Right atrium auricular region (tissue), 2 donors: ENCODE measurements at places on chromosomes 4 and X.

DNA sequence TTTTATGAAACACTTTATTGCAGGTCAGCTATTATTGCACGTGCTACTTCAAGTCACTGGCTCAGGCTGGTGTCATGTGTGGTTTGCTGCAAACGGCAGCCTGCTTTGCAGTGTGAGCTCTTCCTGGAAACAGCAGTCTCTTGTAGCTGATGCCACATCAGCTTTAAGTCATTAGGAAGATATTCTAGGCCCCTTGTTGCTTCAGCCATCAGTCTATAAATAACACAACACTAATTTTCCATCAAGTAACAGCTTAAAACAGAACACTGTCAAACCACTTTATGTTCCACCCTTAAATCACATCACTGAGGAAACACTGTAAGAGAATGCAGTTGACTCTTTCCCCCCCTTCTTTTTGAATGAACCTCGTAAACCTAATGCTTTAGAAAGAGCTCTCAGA, 93.8 kb downstream of the GATB start:
- H3K27ac ChIP-seq, result peak overlapping the region; percentile 79
- H3K4me3 ChIP-seq, result no peak overlapping the region
- H3K27me3 ChIP-seq, result no peaks in the 10 kb centered on the region
- DNase-seq, result no peak
- peaks cover 23% of the 10 kb centered on the region for H3K4me1 ChIP-seq
- no peaks in the 10 kb centered on the region for H3K36me3 ChIP-seq

GRCh38 chr4:23922541-23923111, 32.8 kb upstream of the PPARGC1A start:
- H3K4me1 ChIP-seq, result no peaks in the 10 kb centered on the region
- no peaks in the 10 kb centered on the region for H3K36me3 ChIP-seq
- no peak overlapping the region for H3K27ac ChIP-seq
- no peak overlapping the region for H3K4me3 ChIP-seq

DNA sequence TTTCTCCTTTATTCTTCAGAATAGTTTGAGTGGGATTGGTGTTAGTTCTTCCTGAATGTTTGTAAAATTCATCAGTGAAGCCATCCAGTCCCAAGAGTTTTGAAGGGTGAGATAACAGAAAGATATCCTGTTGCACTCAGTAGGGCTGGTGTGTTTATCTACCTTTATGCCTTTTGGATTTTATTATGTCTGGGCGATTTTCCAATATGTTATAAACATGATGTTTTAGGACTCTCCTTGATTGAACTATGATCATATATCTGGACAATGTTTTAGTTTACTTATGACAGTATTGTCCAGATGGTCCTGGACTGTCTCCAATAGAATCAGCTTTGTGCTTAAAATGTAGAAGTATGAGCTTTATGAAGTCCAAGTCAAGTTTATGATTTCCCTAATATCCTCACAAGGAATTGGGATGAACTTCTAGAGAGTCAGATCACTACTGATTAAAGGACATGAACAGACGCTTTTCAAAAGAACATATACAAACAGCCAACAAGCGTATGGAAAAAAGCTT, 77.6 kb upstream of the ITM2A start:
- no peaks in the 10 kb centered on the region for H3K27me3 ChIP-seq
- no peak overlapping the region for H3K4me3 ChIP-seq
- H3K27ac ChIP-seq, result no peak overlapping the region

GRCh38 chrX:24343719-24344118, 16.7 kb upstream of the SUPT20HL1 start:
- no peak for DNase-seq
- no peaks in the 10 kb centered on the region for H3K27me3 ChIP-seq
- no peak overlapping the region for H3K27ac ChIP-seq
- no peak overlapping the region for H3K4me3 ChIP-seq
- no peaks in the 10 kb centered on the region for H3K4me1 ChIP-seq

DNA sequence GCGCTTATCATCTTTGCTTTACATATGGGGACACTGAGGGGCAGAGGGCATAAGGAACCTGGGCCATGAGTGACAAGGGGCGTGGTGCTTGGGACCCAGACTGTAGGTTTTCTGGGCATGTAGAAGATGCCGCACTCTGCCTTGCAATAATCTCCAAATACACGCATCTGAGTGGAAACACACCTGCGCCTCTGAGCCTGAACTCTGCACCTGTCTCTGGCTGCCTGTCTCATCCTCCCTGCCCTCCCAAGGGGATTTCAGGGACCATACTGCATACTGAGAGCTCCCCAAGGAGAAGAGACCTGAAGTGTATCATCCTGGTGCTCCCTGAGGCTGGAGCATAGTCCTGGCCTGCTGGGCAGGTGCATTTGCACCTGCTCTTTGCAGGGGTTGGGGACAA, 34.7 kb upstream of the ASMTL start:
- no peaks in the 10 kb centered on the region for H3K36me3 ChIP-seq
- H3K27me3 ChIP-seq, result no peaks in the 10 kb centered on the region
- H3K4me1 ChIP-seq, result no peaks in the 10 kb centered on the region

DNA sequence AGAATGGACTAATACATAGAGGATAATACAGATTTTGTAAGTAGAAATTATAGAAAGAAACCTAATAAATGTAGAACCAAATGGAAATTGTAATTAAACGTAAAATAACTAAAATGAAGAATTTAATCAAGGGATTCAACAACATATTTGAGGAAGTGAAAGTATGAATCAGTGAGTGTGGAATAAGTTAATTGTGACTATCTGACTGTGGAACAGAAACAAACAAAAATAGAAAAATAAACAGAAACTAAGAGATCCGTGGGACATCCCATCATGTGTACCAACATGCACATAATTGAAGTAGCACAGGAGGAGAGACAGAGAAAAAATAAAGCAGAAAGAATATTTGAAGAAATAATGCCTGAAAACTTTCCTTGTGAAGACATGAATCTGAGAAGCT, 208.6 kb upstream of the TACR3 start:
- no peaks in the 10 kb centered on the region for H3K4me1 ChIP-seq
- H3K4me3 ChIP-seq, result no peak overlapping the region
- DNase-seq, result no peak
- no peaks in the 10 kb centered on the region for H3K36me3 ChIP-seq
- H3K27ac ChIP-seq, result no peak overlapping the region
- H3K27me3 ChIP-seq, result no peaks in the 10 kb centered on the region

DNA sequence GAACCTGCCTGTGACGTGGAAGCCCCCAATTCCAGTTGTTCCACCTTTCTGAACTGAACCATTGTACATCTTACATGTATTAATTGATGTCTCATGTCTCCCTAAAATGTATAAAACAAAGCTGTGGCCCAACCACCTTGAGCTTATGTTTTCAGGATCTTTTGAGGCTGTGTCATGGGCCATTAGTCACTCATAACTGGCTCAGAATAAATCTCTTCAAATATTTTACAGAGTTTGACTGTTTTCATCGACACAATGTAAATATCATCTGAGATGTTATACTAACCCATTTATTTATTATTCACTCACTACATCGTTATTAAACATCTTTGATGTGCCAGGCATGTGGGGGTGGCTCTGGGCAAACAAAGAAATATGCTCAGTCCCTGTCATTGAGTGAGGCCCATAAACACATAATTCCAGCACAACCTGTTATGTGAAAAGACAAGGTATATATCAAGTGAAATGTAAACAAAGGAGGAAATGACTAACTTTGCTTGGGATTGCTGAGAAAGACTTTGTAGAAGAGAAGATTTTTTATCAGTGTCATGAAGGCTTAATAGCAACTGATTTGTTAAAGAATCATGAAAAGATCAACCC, 34.5 kb upstream of the PPM1K start:
- no peak overlapping the region for H3K27ac ChIP-seq
- H3K36me3 ChIP-seq, result no peaks in the 10 kb centered on the region

DNA sequence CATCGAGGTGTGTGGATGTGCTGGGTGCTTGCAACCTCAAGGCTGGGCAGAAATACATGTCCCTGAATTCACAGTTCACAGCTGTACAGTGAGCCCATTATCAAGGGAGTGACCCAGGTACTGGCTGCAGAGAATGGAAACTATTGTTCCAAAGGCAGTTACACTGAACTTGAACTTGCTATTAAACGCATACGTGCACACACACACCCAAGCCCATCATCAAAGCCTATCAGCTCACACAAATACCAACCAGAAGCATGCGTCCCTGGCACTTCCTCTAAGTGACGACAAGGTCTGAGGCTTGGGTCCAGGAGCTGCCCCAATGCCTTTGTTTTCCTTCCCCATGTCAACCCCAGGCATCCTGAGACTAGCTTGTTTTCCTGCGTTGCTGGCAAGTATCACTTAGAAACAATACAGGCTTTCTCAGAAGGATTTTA, 88.6 kb downstream of the IRF2 start:
- H3K27ac ChIP-seq, result peak overlapping the region; percentile 81
- H3K27me3 ChIP-seq, result no peaks in the 10 kb centered on the region
- H3K4me1 ChIP-seq, result peaks cover 84% of the 10 kb centered on the region
- H3K36me3 ChIP-seq, result peaks cover 23% of the 10 kb centered on the region

DNA sequence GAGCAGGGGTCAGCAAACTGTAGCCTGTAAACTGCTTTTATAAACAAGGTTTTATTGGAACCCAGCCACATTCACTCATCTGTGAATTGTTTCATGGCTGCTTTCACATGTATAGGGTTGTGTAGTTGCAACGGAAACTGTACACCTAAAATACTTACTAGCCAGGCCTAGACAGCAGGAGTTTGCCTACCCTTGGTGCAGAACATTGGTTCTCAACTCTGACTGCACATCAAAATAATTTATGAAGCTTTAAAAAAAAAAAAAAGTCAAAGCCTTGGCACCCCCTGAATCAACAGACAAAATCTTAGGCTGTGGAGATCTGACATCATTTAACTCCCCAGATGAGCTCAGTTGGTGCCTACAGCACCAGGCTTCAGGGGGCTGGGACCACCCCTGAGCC, 27.8 kb downstream of the ADGRA3 start:
- H3K36me3 ChIP-seq, result no peaks in the 10 kb centered on the region
- no peak for DNase-seq
- no peaks in the 10 kb centered on the region for H3K27me3 ChIP-seq
- no peaks in the 10 kb centered on the region for H3K4me1 ChIP-seq

- H3K27me3 ChIP-seq, result no peaks in the 10 kb centered on the region
- H3K4me3 ChIP-seq, result no peak overlapping the region
- DNase-seq, result no peak
These were observed 270.1 kb downstream of the TMA16 start for GRCh38 chr4:163764569-163764968.

- DNase-seq, result no peak
- no peak overlapping the region for H3K27ac ChIP-seq
- no peaks in the 10 kb centered on the region for H3K4me1 ChIP-seq
These were observed 47.9 kb upstream of the QRFPR start for GRCh38 chr4:121428721-121429120.

GRCh38 chr4:179666226-179666625, 2224.0 kb upstream of the AGA start:
- DNase-seq, result no peak
- no peaks in the 10 kb centered on the region for H3K27me3 ChIP-seq
- no peaks in the 10 kb centered on the region for H3K36me3 ChIP-seq
- no peaks in the 10 kb centered on the region for H3K4me1 ChIP-seq
- no peak overlapping the region for H3K4me3 ChIP-seq
- H3K27ac ChIP-seq, result no peak overlapping the region

GRCh38 chr4:165454426-165454825, 75.6 kb downstream of the CPE start:
- H3K36me3 ChIP-seq, result no peaks in the 10 kb centered on the region
- no peak for DNase-seq
- no peak overlapping the region for H3K4me3 ChIP-seq
- H3K4me1 ChIP-seq, result no peaks in the 10 kb centered on the region
- no peak overlapping the region for H3K27ac ChIP-seq

DNA sequence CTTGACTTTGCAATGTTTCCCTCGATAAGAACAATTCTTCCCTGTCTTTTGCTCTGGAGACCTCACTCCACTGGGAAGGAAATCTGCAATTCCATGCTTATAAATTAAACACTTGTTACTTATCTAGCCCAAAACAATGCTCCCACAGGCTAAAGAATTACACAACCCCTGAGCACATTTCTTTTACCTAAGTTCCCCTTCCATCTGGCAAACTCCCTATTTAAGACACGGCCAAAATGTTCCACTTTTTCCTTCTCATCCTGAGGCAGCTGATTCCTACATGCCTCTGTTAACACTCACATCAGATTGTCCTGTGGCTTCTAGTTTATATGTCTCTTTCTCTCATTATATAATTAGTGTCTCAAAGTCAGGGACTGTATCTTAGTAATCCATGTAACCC, 211.7 kb downstream of the COX18 start:
- no peak overlapping the region for H3K27ac ChIP-seq
- no peaks in the 10 kb centered on the region for H3K4me1 ChIP-seq
- H3K4me3 ChIP-seq, result no peak overlapping the region
- H3K27me3 ChIP-seq, result no peaks in the 10 kb centered on the region
- no peaks in the 10 kb centered on the region for H3K36me3 ChIP-seq
- DNase-seq, result no peak

GRCh38 chr4:10077483-10078335, 38.9 kb downstream of the WDR1 start:
- peaks cover 98% of the 10 kb centered on the region for H3K36me3 ChIP-seq
- H3K4me3 ChIP-seq, result no peak overlapping the region
- H3K4me1 ChIP-seq, result no peaks in the 10 kb centered on the region
- no peaks in the 10 kb centered on the region for H3K27me3 ChIP-seq
- DNase-seq, result no peak
- peak overlapping the region; percentile 73 for H3K27ac ChIP-seq
